ENCODE measurements at places on chromosomes 2 and 18. TPM values are rescaled to one million over a fixed set of nuclear protein-coding genes. Genes with fewer than 3 reads are reported as not detected.

Gene MPV17
- total RNA-seq: 42.2 TPM

Gene MAP2
- total RNA-seq: 71.1 TPM

Gene DNAH7
- total RNA-seq: 3.8 TPM

Gene PPP4R3B
- total RNA-seq: 73.4 TPM

Gene RNU2-63P
- total RNA-seq: 3.9 TPM

Gene IL1F10
- not detected for total RNA-seq

Gene PRKAG3
- not detected for total RNA-seq

Gene SEMA4F
- total RNA-seq: 10.6 TPM

Gene HOXD8
- 0.39 TPM for total RNA-seq

Gene NPPC
- total RNA-seq: not detected

Gene PPP1R1C
- total RNA-seq: 27.5 TPM

Gene CYTIP
- not detected for total RNA-seq

Gene ALPP
- total RNA-seq: 47.5 TPM

Gene MOCOS
- 30.4 TPM for total RNA-seq

Gene FAM228A
- not detected for total RNA-seq

Gene IGFBP2
- 133 TPM for total RNA-seq

Gene ACMSD
- total RNA-seq: not detected

Gene RNF125
- total RNA-seq: 0.15 TPM

Gene AAMP
- 165 TPM for total RNA-seq

Gene CCDC88A
- total RNA-seq: 12.3 TPM

Gene MC4R
- total RNA-seq: not detected

Gene ARMC9
- total RNA-seq: 23.4 TPM

Gene DYSF
- total RNA-seq: 10.6 TPM

Gene ARHGAP15
- not detected for total RNA-seq

Gene ANKRD23
- 8.9 TPM for total RNA-seq

Gene CCDC141
- total RNA-seq: not detected

Gene ALLC
- total RNA-seq: not detected

Gene PID1
- not detected for total RNA-seq

Gene TMEM37
- 1.2 TPM for total RNA-seq

Gene RAX
- not detected for total RNA-seq

Gene INPP1
- total RNA-seq: 7.1 TPM

Gene PHOSPHO2
- total RNA-seq: 5.9 TPM

Gene POMC
- total RNA-seq: not detected

Gene ABCB11
- total RNA-seq: not detected

Gene FAM237A
- total RNA-seq: not detected

Gene ADAM23
- 8.9 TPM for total RNA-seq

Gene PDCD1
- not detected for total RNA-seq

Gene SULT1C2
- total RNA-seq: 2.1 TPM

Gene SLC4A3
- 7.3 TPM for total RNA-seq

Gene IL36B
- total RNA-seq: not detected

Gene TTN
- total RNA-seq: not detected

Gene KYNU
- 44.5 TPM for total RNA-seq

Gene KIF1A
- not detected for total RNA-seq

Gene ERFE
- 18.3 TPM for total RNA-seq

Gene CPO
- total RNA-seq: not detected

Gene PRSS56
- not detected for total RNA-seq

Gene TPRKB
- total RNA-seq: 33.8 TPM

Gene ADCY3
- total RNA-seq: 46.3 TPM

Gene GPR17
- total RNA-seq: not detected

Gene MC2R
- not detected for total RNA-seq

Gene KCNJ13
- total RNA-seq: not detected

Gene UGT1A10
- total RNA-seq: not detected

Gene NFATC1
- total RNA-seq: 2.9 TPM

Measured in PC-9 (cell line).